Neural crest cell (in vitro differentiated cells): ENCODE measurements at places on chromosomes 1 and 21. TPM values are rescaled to one million over a fixed set of nuclear protein-coding genes. Genes with fewer than 3 reads are reported as not detected.

Gene FMN2
- total RNA-seq: 13.2 and 16.6 TPM in 2 replicates

- H3K27me3 ChIP-seq: no peaks in the 10 kb centered on the region
- peaks cover 68% of the 10 kb centered on the region for H3K4me1 ChIP-seq
- peaks cover 7% of the 10 kb centered on the region for H3K36me3 ChIP-seq
- no peak overlapping the region for H3K4me3 ChIP-seq
Measured at GRCh38 chr1:208222376-208223126, 21.6 kb downstream of the PLXNA2 start.

Gene ELAPOR1
- 0.64 and 0.70 TPM in 2 replicates for total RNA-seq

- peaks cover 11% of the 10 kb centered on the region for H3K4me1 ChIP-seq
- H3K27ac ChIP-seq: no peak overlapping the region
- no peaks in the 10 kb centered on the region for H3K27me3 ChIP-seq
- H3K4me3 ChIP-seq: no peak overlapping the region
- H3K36me3 ChIP-seq: no peaks in the 10 kb centered on the region
Measured at GRCh38 chr21:27840262-27840661, 873.4 kb upstream of the ADAMTS5 start.

DNA sequence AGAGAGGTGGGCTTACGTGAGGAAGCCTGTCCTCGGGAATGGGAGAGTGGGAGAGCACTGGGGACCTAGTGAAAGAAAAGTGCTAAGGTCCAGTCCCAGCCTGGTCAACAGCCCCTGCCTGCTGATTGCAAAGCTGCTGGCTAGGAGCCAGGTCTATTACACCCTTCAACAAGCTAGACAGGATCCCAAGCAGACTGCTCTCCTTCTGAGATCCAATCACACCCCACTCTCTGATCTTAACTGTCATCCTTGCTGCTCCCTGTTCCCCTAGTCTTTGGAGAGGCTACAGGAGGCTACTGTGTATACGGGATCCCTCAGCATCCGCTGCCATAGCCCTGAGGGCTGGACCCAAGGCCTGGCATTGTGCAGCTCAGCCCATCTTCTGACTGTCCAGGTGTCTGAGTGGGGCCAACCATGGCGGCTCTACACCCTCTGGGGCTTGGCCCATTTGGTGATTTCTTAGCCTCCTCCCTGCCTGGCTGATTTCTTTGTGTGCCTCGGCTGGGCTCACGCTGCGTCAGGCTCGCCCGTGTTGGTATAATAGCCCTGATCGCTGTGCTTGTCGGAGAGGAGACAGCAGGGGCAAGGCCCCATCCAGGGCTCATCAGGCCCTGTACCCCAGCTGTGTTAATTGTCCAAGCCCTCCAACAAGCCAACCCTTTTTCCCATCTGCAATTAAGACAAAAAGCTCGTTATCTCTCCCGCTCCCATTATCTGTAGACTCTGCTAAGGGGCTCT lies 43.9 kb downstream of the NAV1 start:
- no peak for DNase-seq
- H3K36me3 ChIP-seq: no peaks in the 10 kb centered on the region
- no peak overlapping the region for H3K27ac ChIP-seq
- H3K4me1 ChIP-seq: no peaks in the 10 kb centered on the region

GRCh38 chr1:153768316-153769181 lies 6.7 kb upstream of the SLC27A3 start:
- H3K36me3 ChIP-seq: peaks cover 5% of the 10 kb centered on the region
- no peaks in the 10 kb centered on the region for H3K27me3 ChIP-seq
- peaks cover 7% of the 10 kb centered on the region for H3K4me1 ChIP-seq

GRCh38 chr1:118297521-118297920 lies 112.5 kb upstream of the SPAG17 start:
- H3K36me3 ChIP-seq: no peaks in the 10 kb centered on the region
- H3K27me3 ChIP-seq: no peaks in the 10 kb centered on the region
- peaks cover 59% of the 10 kb centered on the region for H3K4me1 ChIP-seq
- H3K27ac ChIP-seq: no peak overlapping the region
- DNase-seq: no peak
- H3K4me3 ChIP-seq: no peak overlapping the region
